ENCODE measurements at places on chromosomes 6 and 20.
A peak's percentile ranks its signal among the peaks of the same experiment; 100 is the strongest.

GRCh38 chr6:18395856-18396197, 8.7 kb downstream of the RNF144B start:
- no peak for DNase-seq

GRCh38 chr6:10723567-10723881, 654 bp downstream of the TMEM14C start:
- DNase-seq: no peak

DNA sequence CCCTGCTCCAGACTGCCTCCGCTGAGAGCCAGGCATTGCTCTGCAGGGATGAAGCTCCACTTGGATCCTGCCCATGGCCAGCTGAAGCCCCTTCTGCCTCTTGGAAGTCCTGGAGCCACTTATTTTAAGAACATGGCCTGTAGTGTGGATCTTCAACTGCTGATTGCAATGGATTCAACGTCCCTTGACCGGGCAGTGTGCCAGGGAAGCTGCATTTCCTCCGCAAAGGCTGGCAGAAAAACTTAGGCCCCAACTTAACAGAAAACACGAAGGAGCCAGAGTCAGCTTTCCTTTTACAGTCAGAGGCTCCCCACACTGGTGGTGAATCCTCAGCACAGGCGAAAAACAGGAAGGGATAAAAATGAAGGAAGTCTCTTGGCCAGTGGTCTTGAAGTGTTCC, 26.3 kb upstream of the FOXQ1 start:
- no peak for DNase-seq

DNA sequence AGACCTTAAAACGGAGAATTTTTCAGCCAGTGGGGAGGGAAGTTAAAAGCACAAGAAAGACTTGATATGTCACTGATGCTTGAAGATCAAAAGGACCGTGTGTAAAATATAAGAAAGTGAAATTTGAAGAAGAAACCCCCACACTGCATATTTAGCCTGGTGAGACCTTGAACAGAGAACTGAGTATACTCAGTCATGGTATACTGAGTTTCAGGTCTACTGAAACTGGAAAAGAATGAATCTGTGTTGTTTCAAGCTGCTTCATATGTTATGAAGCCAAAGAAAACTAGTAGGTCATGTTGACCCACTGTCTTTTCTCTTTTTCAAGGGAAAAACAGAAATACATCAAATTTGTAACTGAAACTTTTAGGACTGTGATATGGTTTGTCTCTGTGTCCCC, 443.8 kb upstream of the GJE1 start:
- DNase-seq: no peak

DNA sequence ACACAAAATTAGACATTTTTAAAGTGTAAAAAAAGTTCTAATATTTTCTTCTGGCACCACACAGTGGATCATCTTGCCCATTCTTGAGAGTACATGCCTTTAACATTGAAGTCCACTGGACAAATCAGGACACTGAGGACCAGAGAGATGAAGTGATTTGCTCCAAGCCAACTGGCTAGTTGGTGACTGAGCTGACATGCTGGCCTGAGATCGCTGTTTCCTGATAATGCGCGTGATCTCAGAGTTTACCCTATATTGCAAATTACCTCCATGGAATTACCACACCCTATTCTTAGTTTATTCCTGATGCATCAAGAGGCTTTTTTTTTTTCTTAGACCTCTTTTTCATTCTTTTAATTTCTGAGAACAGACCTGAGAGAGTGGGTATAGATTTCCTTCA, 432.8 kb downstream of the CD83 start:
- DNase-seq: no peak

DNA sequence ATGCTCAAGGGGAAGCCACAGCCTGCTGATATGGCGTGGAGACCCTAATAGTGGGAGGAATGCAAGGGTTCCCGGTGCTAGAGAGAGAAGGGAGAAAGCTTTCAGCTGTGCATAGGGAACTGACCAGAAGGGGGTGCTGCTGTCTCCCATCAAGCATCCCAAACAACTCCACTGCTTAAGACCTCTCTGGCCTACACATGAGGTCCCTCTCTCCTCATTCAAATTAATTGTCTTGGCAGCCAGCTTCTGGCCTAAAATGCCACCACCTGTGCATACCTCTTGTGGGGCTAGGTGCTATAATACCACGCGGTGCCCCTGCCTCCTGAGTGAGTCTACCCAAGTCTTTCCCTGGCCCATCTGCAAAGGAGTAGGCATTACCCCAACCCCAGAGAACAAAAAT, 14.5 kb downstream of the ADISSP start:
- DNase-seq: peak; percentile 28

DNA sequence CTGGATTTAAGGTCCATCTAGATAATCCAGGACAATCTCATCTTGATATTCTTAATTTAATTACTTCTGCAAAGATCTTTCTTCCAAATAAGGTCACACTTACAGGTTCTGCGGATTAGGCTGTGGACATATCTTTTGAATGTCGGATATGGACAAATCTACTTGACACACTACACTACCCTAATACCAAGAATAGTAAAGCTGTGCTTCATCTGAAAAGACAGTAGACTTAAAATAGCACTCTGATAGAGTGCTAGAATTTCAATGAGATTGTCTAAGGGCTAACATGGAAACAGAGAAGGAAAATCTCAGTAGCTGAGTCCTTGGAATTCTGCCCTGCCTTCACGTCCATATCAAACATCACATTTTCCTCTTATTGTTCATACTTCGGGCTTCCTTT, 1238.0 kb downstream of the EPHA7 start:
- no peak for DNase-seq

DNA sequence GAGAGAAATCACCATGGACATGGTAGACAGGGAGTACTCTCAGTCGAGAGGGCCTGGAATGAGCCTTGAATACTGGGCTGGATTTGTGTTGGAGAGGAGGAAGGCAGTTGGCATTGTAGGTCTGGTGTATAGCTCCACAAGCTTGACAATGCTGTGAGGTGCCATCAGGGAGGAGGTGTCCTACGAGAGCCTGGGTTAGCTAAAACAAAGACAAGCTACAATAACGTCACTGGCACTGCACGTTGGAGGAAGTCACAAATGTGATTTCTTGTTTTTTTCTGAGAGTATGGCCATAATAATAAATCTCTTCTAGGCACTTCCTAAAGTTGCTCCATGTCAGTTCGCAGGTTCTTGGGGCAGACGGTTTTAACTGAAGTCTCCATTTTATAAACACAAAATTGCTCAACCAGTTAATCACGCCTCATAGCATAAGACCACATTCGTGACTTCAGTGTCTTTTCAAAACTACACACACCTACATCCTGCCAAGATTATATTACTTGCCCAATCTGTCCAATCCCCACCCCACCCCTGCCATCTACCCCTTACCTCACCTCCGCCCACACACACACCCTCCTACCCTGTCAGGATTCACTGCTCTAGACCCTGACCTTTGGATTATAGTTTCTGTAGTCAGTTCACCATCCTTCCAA, 4.4 kb upstream of the HLA-DMB start:
- no peak for DNase-seq

DNA sequence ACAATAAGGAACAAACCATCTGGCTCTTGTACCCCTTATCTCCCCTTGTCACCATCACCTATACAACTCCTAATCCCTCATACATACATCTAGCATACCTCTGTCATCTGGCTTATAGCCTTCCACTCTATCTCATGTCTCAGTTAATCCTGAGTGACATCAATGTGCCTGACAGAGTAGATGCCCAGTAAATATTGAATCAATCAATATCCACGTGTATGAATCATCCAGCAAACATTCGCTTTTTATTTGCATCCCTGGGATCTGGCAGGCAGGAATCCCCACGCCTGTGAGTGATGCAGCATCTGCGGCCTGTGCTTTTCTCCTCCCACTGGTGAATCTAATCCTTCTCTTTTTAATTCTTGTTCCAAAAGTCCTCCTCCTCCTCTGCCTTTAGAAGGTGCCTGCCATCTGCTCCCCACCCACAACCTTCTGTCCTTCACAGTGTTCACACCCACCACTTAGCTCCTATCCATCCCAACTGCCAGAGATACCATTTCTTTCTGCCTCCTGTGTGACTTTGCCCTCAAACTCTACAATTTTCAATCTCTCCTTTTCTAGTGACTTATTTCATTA, 37.6 kb downstream of the ZNF391 start:
- no peak for DNase-seq

- no peak for DNase-seq
These were observed 9.7 kb downstream of the RTEL1 start for GRCh38 chr20:63667858-63668257.

DNA sequence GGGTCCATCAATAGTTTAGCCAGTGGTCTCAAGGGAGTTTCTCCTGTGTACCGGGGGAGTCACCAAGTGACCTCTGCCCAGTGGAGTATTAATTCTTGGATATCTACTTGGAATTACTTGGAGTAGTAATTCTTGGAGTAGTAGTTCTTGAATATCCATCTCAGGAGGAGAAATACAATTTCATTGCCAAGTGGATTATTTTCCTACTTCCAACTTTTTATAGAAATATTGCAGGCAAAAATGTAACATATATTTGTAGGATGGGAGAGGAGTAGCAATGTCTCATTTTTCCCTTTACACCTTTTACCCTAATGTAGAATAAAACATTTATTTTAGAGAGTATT, 91.6 kb upstream of the FAM184A start:
- no peak for DNase-seq

- no peak for DNase-seq
These were observed 42.2 kb downstream of the BCL2L1 start for GRCh38 chr20:31680286-31681127.

DNA sequence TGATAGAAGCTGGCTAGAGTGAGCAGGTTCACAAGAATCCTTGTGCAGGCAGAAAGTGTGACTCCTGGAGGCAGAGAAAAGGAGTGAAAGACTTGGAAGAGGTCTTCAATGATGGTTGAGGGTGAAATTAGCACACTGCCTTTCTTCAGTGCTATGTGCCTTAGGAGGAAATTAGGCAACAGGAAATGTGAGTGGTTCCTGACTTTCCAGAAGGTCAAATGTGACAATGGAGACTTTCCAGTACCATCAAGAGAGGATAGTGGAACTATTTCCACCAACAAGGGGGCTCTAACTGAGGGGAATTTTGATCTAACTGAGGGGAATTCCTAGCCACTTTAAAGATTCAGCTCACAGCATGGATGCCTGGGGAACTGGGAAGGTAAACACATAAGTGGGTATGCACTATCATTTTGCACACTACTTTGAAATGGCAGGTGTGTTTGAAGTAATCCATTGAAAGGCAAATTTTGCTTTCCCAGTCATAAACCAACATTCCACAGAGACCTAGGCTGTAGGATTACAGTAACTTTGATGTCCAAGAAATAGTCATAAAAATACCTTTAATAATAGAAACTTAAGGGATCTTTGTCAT, 90.0 kb downstream of the PERP start:
- no peak for DNase-seq

GRCh38 chr6:116444092-116444491, 17.1 kb upstream of the CALHM6 start:
- no peak for DNase-seq

- DNase-seq: no peak
These were observed 61.6 kb upstream of the TNFRSF21 start for GRCh38 chr6:47371139-47371869.

DNA sequence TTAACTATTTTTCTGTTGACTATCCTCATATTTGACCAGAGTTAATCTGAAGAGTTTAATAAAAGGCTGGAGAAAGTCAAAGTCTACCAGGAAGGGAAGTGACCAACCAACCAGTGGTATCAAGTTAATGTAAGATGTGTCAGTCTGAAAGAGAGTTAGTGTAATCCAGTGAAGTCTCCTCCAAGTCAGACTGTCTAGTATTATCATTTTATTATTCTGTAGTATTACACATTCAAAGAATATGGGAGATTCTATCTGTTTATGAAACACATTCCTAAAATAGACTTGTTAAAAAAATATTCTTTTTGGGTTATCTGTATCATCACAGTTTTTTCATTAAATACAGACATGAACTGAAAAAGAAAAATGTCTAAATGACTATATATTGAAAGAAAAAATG, 194.4 kb downstream of the BTBD9 start:
- no peak for DNase-seq

- no peak for DNase-seq
These were observed 115.2 kb downstream of the PAK5 start for GRCh38 chr20:9723501-9724202.

DNA sequence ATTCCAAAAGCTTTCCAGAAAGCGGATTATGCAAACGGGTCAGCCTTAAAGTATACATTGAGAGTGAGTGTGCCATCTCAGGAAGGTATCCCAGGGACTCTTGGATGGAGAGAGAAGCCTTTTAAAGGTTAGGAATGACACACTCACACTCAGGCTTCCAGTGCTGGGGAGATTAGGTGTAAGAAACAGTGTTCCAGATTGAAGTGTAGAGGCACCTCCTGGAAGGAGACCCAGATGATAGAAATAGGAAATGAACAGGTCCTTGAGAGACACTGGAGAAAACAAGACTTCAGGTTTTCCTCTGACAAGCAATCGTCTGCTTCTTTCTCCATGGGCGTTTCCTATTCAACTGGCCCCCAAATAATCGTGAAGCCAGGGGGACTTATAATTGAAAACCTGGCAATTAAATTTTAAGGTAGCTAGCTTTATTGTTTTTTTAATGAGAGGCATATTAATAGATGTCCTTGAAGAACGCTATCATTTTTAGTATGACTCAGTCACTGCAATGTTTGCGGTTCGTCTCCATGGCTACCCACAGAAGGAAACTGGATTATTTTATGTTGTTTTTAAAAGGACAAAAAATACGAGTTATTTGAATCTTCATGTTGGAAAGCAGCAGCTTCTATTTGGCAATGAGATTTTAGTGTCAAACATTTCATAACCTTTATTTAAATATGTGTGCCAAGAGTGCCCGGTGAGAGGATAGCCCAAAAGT, 85.3 kb downstream of the TRMT6 start:
- DNase-seq: no peak

DNA sequence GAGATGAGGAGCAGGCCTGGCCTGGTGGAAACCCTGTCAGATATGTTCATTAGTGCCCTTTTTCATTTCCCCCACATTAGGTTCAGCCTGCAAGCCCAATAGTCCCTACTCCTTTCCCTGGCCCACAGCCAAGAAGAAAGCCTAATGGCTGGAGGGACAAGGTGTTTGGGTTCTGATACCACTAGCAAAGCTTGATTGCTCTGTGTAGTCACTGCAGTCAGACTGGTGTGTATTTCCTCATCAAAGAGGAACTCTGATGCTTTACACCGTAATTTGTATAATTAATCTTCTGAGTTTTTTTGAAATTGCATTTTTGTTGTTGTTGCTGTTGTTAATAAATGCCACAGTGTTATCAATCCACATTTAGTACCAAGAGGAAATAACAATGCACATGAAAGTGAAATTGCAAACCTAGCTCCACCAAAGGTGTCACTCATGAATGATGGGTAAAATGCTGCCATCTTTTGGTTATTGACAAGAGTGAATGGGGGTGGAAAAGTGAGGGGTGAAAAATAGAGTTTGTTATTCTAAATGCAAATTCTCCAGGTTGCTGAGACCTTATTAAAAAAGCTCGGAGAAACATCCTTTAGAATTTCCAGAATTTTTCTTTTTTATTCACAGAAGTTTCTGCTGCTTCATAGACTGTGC, 320.2 kb upstream of the POU3F2 start:
- DNase-seq: no peak
